ENCODE measurements at places on chromosomes 3 and 15. TPM values are rescaled to one million over a fixed set of nuclear protein-coding genes. Genes with fewer than 3 reads are reported as not detected.

GRCh38 chr3:41198046-41198445 is 1.3 kb upstream of the CTNNB1 start:
- peak overlapping the region; percentile 87 for H3K4me3 ChIP-seq
- no peaks in the 10 kb centered on the region for H3K36me3 ChIP-seq
- DNase-seq: no peak
- H3K27ac ChIP-seq: peak overlapping the region; percentile 96
- H3K27me3 ChIP-seq: no peaks in the 10 kb centered on the region

DNA sequence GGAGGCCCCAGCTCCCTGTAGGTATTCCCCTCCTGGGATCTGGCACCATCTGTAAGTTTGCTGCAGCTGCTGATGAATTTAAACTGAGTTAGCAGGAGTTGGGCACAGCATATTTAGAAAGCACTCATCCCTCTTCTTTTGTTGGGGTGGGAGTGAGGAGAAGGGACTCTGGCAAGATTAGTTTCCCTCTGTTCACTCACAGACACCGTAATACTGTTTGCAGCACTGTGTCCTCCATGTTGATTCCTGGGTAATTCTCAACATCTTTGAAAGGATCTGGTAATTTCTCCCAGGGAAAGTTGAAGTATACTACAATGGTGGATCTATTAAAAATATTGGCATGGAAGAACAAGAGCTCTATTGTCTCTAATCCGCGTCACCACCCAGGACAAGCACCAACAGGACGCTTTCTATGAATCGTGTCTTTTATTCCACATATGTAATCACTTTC is 173.3 kb downstream of the RBMS3 start:
- peaks cover 12% of the 10 kb centered on the region for H3K4me1 ChIP-seq
- no peaks in the 10 kb centered on the region for H3K27me3 ChIP-seq
- H3K27ac ChIP-seq: peak overlapping the region; percentile 55
- H3K4me3 ChIP-seq: no peak overlapping the region
- no peaks in the 10 kb centered on the region for H3K36me3 ChIP-seq

DNA sequence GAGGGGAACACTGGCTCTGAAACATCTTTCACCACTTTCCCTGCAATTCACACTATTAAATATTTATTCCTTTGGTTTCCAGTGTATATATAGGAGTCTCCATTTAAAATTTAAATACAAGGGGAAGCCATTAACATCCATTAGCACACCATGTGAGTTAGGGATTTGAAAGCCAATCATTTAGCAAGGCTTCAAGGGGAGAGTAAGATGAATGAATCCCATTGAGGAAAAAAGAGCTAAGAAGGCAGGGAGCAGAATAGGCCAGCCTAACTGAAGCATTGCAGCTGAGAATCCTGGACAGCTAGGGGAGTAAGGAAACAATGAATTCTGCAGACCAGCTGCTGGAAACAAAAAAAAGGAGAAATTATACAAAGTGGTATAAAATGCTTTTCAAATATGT is 426.1 kb downstream of the IL5RA start:
- H3K4me3 ChIP-seq: no peak overlapping the region
- no peak overlapping the region for H3K27ac ChIP-seq
- H3K27me3 ChIP-seq: no peaks in the 10 kb centered on the region

DNA sequence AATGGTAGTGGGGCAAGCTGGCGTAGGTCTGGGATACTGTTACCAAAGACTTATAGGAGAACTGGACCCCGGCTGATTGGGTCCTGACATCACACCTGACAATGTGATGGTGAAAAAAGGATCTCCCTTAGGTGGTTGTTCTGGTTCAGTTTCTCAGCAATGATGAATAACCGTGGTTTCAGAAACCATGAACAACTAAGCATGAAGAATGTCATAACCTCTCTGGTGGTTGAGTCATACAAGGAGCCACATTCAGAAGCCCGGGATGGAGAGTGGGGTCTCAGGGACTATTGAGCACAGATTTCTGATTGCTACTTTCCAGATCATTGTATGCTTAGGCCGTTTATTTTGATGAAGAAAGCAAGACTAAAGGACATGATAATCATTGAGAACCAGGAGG is 17.4 kb downstream of the GPR160 start:
- DNase-seq: no peak
- no peaks in the 10 kb centered on the region for H3K36me3 ChIP-seq
- no peak overlapping the region for H3K27ac ChIP-seq
- H3K4me1 ChIP-seq: no peaks in the 10 kb centered on the region
- H3K27me3 ChIP-seq: no peaks in the 10 kb centered on the region

DNA sequence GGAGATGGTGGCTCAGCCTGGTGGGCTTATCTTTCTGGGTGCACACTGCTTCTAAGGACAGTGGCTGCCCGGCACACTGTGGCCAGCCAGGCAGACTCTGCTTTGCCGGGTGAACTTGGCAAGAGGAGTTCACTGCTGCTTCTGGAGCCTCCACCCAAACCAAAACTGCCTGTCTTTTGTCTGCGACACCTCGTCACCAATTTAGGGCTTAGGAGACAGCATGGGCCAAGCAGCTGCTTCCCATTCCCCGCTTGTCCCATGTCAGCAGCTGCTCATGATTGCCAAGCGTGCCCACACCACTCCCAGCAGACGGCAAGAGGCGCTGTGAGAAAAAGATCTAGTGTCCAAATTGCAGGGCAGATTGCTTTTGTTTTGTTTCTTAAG is 57.3 kb downstream of the LSM3 start:
- H3K36me3 ChIP-seq: no peaks in the 10 kb centered on the region
- H3K27me3 ChIP-seq: no peaks in the 10 kb centered on the region
- DNase-seq: peak; percentile 94
- H3K4me1 ChIP-seq: peaks cover 11% of the 10 kb centered on the region
- H3K27ac ChIP-seq: peak overlapping the region; percentile 95
- no peak overlapping the region for H3K4me3 ChIP-seq

- H3K27me3 ChIP-seq: no peaks in the 10 kb centered on the region
- no peak overlapping the region for H3K27ac ChIP-seq
- H3K4me3 ChIP-seq: no peak overlapping the region
Observed at GRCh38 chr3:112355307-112355687, 22.3 kb downstream of the CD200 start.

- DNase-seq: no peak
- no peaks in the 10 kb centered on the region for H3K36me3 ChIP-seq
- H3K4me1 ChIP-seq: no peaks in the 10 kb centered on the region
- H3K27ac ChIP-seq: no peak overlapping the region
- H3K4me3 ChIP-seq: no peak overlapping the region
Observed at GRCh38 chr15:96038650-96039049, 291.9 kb upstream of the NR2F2 start.

DNA sequence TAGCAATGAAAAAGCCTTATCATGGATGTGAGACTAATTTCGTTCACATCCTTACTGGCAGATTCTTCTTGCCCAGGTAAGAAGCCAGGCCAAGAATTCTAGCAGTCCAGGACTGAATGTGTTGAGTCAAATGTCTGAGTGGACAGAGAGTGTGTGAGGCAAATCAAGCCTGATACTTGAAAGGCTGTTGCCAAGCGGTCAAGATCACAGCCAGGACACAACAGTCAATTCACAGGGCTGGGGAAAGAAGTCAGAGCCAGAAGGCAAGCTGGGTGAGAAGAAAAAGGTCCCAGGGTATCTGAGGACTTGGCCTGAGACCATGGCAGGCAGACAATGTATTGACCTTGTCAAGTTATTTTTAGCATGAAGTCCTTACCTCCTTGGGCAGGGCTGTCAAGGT is 301.3 kb downstream of the ZNF385D start:
- H3K36me3 ChIP-seq: no peaks in the 10 kb centered on the region
- H3K4me1 ChIP-seq: no peaks in the 10 kb centered on the region
- H3K4me3 ChIP-seq: no peak overlapping the region

Gene SLC28A2
- total RNA-seq: not detected

Gene PLD1
- total RNA-seq: 72.1 TPM

Gene ACAN
- 0.77 TPM for total RNA-seq
